Caki2 (cell line): ENCODE measurements at places on chromosomes 1 and 21. TPM values are rescaled to one million over a fixed set of nuclear protein-coding genes. Genes with fewer than 3 reads are reported as not detected.

The NUDT4B gene
- 4.6 TPM in 1 of 2 replicates, not detected in the other for total RNA-seq

The SEMA4A gene
- 1.9 and 2.0 TPM in 2 replicates for total RNA-seq

The GJB5 gene
- not detected in 2 replicates for total RNA-seq

The HLX gene
- total RNA-seq = 4.8 and 5.0 TPM in 2 replicates

The NR5A2 gene
- 0.14 TPM in 1 of 2 replicates, not detected in the other for total RNA-seq

The ADGRL4 gene
- total RNA-seq = not detected in 2 replicates

The FMO4 gene
- total RNA-seq = 0.32 and 2.0 TPM in 2 replicates

DNA sequence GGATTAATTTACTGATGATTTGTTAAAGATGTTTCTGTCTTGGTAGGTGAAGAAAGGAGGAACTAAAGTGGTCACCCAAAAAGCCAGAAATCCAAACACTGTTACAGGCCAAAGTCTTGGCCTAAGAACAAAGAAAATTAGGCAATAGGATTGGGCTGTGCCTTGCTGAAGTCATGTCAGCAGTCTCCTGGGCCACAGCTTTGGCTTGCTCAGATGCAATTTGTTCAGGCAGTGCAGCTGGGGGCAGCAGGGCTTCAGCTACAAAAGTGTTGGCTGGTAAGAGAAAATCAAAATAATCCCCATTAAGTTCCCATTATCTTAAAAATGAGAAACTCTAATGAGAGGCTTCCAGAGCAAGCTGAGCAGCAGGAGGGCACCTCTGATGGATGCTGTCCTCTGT is 14.0 kb upstream of the RAP1A start:
- no peak for DNase-seq

GRCh38 chr1:114154963-114155322 is 1.3 kb upstream of the SYT6 start:
- DNase-seq = no peak

- no peak for DNase-seq
Measured at GRCh38 chr1:24930260-24931145, at the start of gene RUNX3. Gene RUNX3 (minus strand): TSS chr1:24930276. CDS start chr1:24929868, 408 bp downstream.

- DNase-seq = no peak
Measured at GRCh38 chr1:5376538-5377247, 615.5 kb downstream of the NPHP4 start.

DNA sequence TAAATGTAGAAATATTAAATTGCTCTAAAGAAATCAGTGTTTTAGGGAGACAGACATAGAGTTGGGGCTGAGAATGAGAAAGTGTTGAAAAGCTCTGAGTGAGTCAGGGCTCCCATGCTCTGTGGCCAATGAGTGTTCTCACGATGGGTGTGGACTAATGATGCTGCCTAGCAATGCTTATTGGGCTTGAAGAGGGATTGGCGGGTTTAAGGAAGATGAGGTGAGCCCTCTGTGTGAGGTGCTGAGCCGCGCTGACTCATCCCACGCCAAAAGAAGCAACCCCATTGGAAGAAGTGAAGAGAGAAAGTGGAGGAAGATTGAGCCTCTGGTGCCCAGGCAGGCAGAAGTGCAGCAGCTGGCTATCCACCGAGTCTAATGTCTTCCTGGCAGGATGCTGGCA is 65.1 kb upstream of the DPT start:
- peak; percentile 79 for DNase-seq

GRCh38 chr1:10113501-10113900 is 80.7 kb downstream of the UBE4B start:
- DNase-seq = no peak

DNA sequence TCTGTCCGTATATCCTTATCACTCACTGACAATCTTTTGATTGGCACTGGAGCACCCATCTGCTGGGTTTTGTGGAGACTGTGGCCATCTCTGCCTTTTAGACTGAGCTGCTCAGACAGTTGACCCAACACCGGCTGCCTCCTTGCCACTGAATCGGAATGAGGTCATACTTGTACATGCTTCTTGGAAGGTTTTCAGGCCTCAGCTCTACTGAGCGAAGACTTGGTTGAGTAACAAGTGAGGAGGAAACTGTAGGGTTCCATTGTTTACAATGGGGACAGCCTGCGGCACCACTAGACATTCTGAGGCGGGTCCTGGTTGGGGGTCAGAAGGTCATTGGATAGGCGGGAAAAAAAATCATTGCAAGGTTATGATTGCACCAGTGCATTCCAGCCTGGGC is 320.3 kb downstream of the KIF26B start:
- DNase-seq = no peak

DNA sequence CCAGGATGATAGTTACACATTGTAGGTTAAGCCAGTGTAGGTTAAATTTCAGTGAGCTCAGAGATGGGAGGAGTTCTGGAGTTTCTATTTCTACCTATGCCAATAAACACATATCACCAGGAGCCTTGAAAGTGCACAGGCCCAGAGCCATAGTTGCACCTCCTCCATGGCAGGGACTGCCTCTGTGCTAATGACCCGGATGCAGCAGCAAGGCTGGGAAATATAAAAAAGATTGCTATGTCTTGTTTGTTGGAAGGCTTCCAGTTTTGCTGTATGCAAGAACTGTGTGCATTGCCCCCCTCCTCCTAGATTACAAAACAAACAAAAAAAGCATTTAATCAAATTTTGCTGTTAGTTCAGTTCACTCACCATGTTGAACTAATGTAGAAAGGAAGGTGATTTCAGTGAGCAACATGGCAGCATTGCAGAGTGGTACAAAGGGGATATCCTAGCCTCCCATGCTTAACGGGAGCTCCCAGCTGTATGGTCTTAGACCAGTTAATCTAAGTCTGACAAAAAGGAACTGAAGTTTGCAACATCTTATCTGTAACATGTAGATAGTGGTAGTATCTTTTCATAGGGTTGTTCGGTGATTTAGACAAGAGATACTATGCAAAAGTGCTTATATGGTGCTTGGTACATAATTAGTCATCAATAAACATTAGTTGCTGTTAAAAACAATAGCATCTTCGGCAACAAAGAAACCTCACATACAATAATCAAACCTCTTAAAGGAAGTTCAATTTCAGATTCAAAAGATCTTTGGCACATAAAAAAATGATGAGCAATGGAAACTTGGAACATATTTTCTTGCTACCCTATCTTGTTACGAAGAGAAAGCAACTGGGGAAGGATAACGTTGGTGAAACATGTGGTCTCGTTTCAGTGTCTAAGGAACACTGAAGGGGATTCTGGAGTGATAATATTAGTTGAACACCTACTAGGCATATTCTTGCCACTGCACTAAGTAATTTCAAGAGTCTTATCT is 309.5 kb downstream of the ASTN1 start:
- no peak for DNase-seq

GRCh38 chr1:67908250-67908936 is 75.1 kb upstream of the GNG12 start:
- DNase-seq = no peak

DNA sequence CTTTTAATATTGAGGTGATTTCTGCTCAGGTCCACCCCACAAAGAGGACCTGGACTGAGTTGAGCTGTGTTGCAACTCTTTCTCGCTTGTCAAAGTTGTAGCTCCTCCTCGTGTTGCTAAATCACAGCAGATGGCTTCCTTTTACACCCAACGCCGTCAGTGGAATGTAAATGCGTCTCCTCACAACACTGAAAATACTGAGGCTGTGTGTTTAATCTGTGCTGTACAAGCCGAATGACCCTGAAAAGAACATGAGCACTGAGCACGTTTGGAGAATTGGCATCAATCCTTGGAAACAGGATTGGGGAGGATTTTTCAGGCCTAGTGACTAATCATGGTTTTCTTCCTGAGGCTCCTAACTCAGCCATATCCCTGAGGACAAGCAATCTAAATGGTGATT is 196.0 kb downstream of the CRB1 start:
- DNase-seq = no peak
